CD4-positive, alpha-beta T cell (primary cell): ENCODE measurements at places on chromosomes 16 and 17.

DNA sequence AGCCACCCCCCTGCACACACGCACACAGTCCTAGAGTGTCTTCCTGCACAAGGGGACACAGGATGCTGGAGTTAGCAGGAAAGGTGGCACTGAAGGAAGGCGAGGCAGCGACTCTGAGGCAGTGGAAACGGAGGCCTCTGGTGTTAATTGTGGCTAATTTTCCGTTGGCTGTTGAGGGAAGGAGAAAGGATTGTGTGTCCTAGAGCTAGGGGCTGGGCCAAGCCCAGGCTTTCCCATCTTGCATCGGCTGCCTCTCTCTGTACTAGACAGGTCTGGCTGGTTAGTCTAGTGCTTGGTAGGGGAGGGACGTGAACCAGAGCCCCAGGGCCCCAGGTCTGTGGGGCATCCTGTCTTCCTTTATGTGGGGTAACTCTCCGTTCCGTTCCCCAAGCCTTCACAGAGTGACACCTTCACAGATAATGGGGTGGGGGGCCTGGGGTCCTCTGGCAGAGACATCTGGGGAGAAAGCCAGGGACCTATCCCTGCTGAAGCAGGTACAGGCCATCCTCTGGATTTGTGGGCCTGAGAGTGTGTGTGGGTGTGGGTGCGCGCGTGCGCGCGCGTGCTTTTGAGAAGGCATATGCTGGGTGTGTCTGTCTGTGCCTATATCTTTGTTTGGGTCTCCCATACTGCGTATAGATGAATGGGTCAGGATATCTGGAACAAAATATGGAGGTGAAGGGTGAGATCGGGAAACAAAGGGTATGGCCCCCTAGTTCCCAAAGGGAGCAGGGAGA is at the start of gene CHD3:
TSS of gene CHD3 (plus strand) at position 606 of the 737 bp plus-strand sequence. CDS start 212 bp downstream, outside the sequence.
- peak; percentile 27 for DNase-seq

GRCh38 chr17:77829843-77830799 is 128.4 kb upstream of the TNRC6C start:
- no peak for DNase-seq

- no peak for DNase-seq
Observed at GRCh38 chr17:78121801-78122215, 6.7 kb downstream of the TMC6 start.

- DNase-seq = no peak
Observed at GRCh38 chr16:80300876-80301275, 239.9 kb upstream of the DYNLRB2 start.

GRCh38 chr16:87880117-87880696 is 10.9 kb upstream of the SLC7A5 start:
- DNase-seq = no peak

DNA sequence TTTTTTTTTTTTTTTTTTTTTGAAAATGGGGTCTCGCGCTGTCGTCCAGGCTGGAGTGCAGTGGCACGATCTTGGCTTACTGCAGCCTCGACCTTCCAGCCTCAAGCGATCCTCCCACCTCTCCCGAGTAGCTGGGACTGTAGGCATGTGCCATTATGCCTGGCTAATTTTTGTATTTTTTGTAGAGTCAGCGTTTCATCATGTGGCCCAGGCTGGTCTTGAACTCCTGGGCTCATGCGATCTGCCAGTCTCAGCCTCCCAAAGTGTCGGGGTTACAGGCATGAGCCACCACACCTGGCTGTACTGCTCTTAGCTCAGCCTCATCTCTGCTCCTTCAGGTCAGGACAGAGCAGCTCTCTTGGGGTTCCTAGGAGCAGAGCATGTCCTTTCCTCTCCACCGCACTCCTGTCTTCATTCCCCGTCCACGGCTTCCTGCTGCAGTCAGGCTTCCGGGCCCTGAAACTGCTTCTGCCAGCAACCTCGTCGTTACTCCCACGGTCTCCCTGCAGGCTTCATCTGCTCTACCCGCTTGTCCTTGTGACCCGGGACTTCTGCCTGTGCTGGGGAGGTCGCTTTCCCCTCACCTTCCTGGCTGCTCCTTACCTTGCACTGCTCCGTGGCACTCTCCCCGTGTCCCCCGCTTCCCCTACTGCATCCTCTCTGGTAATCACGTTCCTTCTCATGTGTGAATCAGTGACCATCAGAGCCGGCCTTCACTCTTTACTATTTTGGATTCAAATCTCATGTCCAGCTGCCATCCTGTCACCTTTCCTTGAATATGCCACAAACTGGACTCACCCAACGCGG is 38.0 kb downstream of the PRMT7 start:
- DNase-seq = no peak

- DNase-seq = no peak
Observed at GRCh38 chr16:72511171-72511570, 339.2 kb upstream of the PMFBP1 start.

GRCh38 chr17:16473044-16474011 is 18.7 kb downstream of the LRRC75A start:
- no peak for DNase-seq

GRCh38 chr16:52398491-52398960 is 148.4 kb downstream of the TOX3 start:
- DNase-seq = no peak

DNA sequence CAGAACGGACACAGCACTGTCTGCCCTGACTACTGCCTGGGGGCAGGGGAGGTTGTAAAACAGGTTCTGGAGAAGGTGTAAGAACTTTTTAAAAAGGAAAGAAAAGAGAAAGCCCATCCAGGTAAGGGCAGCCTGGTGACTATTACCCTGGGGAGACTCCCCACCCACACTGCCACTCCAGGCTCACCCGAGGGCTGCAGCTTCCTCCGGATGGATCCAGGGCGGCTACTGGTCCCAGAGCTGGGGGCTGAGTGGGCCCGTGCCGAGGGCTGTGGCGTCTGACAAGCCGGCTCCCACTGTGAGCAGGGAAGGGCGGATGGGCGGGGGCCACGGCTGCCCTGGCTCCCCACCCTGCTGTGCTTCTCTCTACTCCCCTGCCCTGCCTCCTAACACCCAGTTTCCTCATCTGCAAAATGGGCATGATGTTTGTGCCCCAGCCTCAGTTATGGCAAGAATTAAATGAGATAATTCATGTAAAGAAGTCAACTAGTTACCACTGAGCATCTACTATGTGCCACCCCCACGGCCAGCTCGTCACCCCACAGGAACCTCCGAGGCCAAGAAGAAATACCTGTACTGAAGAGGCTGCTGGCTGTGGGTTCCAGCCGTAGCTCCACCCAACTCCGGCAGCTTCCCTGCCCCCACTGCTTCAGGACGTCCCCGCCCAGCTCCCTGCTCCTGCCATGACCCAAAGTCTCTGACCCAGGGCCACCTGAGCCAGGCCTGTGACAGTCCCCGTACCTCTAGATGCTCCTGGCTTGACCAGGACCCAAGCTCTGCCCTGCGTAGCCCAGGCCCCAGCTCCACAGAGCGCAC is 24.2 kb downstream of the KATNB1 start:
- no peak for DNase-seq

DNA sequence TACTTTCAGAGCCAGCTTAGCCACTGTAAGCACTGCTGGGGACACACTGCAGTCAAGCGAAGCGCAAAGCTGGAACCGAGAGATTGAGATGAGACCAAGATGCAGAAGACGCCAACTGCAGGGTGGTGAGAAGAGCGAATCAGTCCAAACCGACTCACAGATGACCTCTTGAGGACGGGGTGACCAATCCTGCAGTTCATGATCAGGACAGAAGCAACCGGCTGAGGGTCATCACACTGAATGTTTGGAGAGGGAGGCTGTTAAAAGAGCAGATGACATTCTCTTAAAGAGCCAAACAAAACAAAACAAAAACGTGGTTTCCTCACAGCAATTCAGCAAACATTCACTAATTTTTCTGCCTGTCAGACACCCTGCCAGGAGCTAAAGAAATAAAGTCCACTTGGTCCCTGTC is 8.5 kb downstream of the HASPIN start:
- DNase-seq = no peak

- DNase-seq = no peak
Observed at GRCh38 chr17:7176841-7177190, 2.4 kb downstream of the ASGR1 start.

DNA sequence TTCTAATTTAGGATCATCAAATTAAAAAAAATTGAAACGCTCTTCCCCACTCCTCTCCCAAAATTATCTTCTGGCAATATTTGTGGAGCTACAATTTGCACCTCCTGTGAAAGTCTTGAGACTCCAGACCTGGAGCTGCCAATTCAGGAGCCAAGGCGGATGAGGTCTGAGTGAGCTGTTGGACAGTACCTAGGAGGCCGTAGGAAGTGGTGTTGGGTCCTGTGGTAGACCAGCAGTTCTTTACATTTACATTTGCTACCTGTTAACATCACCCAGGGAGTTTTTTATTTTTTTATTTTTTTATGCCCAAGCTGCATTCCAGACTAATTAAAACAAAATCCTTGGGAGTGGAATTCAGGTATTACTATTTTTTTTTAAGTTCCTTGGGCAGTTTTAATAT is 271.0 kb downstream of the PHKB start:
- DNase-seq = no peak

DNA sequence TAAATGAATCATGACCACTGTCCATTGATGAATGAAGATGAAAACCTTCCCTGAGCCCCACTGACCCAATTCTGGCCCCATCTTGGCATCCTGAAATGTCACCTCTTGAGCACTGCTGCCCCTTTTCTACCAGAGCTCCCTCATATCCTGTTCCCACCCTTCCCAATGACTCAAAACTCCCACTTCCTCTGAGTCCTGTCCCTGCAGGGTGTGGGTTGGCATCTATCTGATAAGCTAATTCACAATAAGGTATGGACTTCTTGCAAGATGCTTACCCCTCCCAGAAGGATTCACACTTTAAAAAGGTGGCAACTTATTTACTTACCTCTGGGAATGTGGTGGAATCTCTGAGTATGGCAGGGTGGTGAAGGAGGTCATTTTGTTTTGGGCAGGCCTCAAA is 13.3 kb upstream of the CSNK2A2 start:
- DNase-seq = no peak

DNA sequence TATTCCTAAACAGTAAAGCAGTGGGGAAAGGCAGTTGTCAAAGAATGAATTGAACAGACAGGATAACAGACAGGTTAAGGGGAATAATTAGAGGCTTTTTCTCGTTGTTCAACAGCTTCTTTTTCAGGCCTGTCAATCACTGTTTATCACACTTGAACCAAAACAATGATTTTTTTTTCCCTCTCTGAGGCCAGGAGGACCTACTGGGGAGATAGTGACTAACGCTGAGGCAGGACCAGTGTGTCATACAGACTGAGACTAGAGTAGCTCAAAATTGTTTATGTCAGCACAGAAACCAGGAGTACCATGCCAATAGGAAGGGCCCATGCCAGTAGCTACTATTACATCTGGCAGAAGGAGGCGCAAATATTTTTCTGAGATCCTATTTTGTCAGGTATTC is 41.3 kb upstream of the NLK start:
- DNase-seq = no peak

DNA sequence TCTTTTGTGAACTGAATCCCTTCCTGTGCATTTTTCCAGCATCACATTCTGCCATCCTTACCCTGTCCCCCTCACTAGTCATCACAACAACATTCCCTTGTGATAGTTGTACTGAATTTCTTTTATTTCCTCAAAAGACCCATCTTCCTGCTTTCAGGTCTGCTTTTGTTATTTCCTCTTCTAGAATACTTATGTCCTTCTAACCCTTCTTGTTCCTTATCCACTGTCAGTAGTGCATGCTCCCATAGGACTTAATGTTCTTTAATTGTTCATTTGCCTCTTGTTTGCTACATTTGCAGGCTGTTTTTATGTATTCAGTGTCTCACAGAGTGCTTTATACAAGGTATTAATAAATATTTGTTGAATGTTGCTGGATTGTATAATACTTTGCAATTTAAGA is 73.0 kb downstream of the BCAS3 start:
- no peak for DNase-seq

DNA sequence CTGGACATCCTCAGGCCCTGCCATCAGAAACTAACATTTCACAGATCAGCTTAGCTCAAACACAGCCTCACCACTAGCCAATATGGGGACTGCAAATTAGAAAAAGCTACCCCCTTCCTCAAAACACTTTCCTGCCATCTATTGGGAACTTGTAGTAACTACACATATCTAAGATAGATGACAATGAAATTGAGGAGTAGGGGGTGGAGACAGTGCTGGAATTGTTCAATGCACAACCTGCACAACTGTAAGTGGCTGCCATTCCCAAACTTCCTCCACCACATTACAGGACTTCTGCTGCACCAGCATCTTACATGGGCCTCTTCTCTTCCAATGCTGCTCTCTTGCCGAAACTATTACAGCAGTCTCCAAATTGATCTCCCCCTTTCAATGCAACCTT is 21.9 kb downstream of the AIPL1 start:
- no peak for DNase-seq

DNA sequence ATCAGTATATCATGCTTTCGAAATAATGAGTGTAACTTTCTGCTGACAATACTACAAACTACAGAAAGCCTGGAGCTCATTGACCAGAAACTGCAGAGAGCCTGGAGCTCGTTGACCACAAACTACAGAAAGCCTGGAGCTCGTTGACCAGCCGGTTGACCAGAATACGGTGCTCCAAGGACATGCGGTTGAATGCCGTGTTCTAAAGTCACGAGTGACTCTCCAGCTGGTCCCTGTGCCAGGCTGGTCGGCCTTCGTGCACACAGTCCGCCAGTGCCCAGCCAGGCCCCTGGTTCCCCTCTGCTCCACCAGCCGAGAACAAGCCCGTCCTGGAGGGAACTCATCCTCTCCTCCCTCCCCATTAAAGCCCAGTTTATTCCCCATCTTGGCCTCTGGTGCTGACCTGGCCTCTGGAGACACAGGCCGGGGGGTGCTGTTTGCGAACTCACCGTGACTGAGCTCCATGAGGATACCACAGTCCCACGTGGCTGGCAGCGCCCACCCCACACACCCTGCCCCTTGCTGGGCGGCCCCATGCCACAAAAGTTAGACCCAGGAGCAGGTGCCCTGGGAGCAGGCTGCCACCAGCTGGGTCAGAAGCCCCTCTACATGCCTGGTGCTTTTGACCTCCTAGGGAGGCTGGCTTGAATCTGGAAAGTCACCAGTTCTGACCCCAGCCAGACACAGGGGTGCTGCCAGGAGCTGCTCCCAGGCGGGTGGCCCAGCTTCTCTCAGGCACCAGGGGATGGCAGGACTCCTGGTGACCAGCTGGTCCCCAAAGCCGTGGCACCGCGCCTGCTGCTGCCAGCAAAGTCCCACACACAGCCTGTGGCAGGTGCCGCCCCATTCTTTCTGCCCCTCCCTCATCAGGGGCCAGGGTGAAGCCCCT is 15.5 kb upstream of the CDH15 start:
- no peak for DNase-seq

DNA sequence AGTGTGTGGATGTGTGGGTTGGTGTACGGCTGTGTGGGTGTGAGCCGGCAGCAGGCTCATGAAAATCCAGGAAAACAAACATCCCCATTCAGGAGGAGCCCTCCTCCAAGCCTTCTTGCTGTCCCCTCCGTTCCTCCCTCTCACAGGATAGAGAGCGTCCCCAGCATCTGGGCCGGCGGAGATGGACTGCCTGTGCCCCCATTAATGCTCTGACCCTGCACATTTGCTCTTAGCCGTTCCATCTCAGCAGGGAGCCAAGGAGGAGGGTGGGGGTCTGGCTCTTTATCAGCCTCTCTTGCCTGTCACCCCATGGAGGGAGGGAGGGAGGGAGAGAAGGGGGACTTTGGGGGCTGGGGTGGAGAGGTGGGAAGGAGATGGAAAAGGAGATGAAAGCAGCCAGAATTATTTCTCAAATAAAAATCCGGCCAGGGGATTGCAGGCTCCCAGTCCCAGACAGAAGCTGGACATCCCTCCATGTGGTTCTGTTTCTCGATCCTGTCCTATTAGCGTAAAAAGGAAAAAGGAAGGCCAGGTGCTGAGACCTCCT is 240.0 kb upstream of the ZFHX3 start:
- no peak for DNase-seq

- DNase-seq = no peak
Observed at GRCh38 chr17:2782055-2782454, 14.2 kb upstream of the RAP1GAP2 start.

GRCh38 chr17:11094331-11094730 is 146.7 kb upstream of the SHISA6 start:
- DNase-seq = no peak
